ENCODE measurements at places on chromosomes 5 and 9.

DNA sequence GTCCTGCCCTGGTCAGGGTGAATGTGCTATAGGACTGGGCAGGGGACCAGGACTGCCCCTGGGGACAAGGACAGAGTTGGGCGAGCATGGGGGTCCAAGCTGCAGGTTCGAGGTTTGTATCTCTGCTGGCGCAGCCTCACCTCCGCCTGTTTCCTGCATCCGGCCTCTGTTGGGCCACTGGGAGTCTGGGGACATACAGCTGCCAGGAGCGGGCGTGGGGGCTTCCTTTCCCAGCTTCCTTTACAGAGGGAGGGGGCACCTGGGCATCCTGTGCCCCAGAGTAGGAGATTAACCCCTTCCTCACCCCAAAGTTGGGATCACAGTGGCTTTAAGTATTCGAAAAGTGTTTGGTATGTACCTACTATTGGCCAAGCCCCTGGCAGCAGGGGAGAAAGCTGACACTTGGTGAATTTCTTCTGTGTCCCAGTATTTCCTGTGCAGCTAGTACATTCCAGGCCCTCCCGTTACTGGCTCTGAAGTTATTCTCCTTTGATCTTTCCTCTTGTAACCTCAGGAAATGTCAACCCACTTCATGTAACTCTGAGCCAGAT lies 19.0 kb downstream of the OLFML2A start:
- no peak for DNase-seq

DNA sequence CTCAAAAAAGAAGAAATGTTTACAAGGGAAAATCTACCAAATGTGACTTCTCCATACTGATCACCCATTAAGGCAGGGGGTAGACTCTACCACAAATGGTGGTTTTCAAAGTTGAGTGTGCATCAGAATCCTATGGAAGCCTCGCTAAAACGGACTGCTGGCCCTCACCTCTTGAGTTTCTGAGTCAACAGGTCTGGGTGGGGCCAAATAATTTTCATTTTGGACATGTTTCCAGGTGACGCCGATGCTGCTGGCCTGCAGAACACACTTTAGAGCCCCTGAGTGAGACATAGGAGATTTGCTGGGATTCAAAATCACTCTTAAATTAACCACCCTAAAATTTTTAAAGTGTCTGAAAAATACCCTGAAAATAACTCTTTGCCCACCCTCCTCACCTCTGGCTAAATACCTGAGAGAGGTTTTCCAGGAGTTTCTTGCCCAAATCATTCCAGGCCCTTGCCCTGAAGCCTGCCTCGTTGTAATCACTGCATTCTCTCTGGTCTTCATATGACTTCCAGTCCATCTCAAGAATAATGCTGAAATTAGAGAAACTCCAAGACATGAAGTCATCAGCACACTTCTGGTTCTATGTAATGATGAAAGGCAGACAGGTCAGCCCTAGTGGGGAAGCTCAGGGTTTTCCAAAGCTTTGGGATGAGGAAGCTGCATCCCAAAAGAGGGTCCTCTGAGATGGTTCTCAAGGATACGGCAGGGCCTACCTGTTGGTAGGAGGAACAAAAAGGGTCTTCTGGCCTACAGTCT lies 18.2 kb downstream of the C9orf152 start:
- DNase-seq, result no peak

GRCh38 chr9:91289244-91289643 lies 72.5 kb downstream of the AUH start:
- DNase-seq, result no peak

DNA sequence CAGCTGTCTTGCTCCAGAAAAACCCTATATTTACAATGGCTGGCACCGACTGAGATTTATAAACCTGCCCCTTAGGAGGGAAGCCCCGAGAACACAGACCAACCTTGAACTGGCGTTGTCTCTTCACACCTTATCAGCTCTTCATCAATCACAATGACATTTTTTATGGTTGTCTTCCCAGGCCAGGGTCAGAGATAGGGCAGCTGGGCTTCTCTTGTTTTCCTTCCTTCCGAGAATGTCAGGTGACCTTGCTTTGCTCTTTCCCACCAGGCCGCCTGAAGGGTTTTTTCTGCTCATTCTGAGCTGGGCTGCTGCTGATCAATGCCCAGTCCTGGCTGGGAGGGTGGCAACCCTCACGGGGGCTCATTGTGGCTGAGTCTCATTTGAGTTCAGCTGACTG lies 619.1 kb downstream of the CCDC171 start:
- no peak for DNase-seq

DNA sequence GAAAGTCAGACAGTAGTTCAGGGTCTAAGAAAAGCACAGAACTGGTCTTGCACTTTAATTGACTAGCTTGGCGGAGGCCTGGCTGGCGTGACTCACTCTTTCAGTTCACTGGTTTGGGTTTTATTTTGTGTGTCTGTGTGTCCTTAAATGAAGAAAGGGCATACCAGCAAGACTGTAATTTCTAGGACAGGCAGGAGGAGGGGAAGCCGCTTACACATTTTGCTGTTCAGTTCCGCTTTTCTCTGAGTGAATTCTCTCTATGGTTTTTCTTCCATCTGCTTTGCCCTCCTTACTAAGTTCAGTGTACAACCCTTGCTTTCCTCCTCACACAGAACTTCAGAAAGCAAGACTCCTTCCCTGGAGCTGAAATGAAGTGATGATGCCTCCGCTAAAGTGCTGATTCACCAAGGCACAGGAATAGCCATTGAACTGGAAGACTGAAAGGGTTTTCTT lies 150.8 kb downstream of the MEF2C start:
- DNase-seq, result no peak

- DNase-seq, result no peak
Observed at GRCh38 chr9:99411068-99411467, 189.0 kb downstream of the SEC61B start.

GRCh38 chr9:130499804-130500263 lies 55.1 kb downstream of the ASS1 start:
- DNase-seq, result no peak

DNA sequence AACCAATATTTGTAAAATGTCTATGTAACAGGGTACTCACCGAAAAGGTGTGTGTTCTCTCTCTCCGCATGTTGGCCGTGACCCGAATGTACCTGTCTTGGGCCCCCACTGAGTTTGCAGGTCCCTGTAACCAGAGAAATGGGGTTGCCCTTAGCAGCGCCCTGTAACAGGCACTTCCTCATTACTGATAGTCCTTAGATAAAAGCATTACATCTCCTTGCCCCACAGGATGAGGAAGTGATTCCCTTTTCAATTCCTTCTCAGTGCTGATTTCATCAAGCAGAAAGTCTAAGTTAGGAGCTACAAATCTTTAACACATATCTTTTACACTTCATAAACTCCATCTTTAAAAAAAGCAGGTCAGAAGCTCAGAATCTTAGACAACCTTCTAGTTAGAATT lies 15.2 kb upstream of the HMHB1 start:
- DNase-seq, result no peak

GRCh38 chr5:171543148-171543815 lies 123.8 kb downstream of the FGF18 start:
- no peak for DNase-seq

DNA sequence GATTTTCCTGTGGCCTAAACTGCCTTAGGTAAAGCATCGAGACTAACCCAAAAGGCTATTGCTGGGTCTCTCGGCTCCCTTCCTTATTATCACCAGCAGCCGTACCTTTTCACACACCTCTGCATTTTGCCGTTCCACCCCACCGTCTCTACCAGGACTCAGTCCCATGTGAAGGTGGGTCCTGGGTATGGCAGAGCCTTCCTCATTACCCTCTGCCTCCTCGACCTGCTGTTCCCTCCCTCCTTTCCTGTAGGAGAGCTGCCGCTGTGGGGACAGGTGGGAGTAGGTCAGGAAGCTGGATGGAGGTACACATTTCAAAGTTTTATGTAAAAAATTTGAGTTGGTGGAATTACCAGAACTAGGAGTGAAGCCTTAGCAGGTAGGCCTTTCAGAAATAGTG lies 1.8 kb downstream of the CCL28 start:
- no peak for DNase-seq

GRCh38 chr5:7754997-7755596 lies 95.8 kb downstream of the CFAP90 start:
- no peak for DNase-seq

DNA sequence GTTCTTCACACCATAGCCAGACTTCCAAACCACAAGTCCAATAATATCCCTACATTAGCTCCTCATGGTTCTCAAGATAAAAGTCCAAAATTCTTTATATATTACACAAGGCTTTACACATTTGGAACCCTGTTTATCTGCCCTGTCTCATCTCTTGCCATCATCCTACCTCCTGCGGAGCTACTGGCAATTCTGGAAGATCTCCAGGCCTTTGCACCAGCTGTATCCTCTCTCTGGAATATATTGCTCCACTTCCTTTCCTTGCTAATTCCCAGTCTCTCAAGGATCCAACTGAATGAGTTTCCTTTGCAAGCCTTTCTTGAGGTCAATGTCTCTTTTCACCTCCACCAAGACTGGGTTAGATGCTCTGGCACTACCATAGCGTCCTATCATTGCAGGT lies 41.3 kb upstream of the MIER3 start:
- DNase-seq, result no peak

- DNase-seq, result no peak
Observed at GRCh38 chr9:35112257-35113020, 3.2 kb downstream of the ATOSB start.

GRCh38 chr5:181233801-181234454 lies 9.8 kb downstream of the RACK1 start:
- no peak for DNase-seq

DNA sequence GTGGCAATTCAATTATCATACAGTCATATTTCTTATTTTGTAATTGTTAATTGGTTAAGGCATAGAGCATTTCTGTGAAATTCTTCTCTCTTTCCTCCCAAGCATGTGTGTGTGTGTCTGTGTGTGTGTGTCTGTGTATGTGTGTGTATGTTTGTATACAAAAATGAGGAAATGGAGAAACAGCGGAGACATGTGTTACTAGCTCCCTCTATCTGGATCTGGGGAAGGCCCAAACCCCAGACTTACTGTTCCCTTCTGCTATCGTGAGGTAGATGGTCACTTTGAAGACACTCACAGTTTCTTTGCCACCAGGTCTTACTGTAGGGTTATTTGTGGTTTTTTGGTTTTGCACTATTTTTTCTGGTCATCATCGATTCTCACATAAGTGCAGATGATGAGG lies 11.4 kb upstream of the C5orf63 start:
- no peak for DNase-seq

DNA sequence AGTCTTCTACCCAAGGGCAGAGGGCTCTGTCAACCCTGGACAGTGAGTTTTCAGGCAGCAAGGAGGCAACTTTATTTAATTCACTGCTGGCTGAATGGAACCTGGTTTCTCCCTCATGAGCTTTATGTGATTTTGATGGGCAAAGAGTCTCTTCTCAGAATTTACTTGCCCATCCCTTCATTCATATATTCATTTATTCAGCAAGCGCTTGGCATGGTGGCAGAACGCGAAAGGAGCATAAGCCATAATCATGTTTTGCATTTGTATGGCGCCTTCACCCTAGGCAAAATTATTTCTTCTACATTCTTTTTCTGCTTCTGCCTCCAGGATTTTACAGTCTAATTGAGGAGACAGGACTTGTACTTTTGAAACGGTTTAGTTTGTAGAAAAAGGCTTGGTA lies 8.0 kb downstream of the DELE1 start:
- DNase-seq, result no peak

- DNase-seq, result no peak
Observed at GRCh38 chr5:103801681-103802080, 239.1 kb upstream of the NUDT12 start.

- DNase-seq, result no peak
Observed at GRCh38 chr5:135894789-135895188, 852 bp downstream of the IL9 start.

- DNase-seq, result no peak
Observed at GRCh38 chr9:6917162-6917561, 159.4 kb downstream of the KDM4C start.

DNA sequence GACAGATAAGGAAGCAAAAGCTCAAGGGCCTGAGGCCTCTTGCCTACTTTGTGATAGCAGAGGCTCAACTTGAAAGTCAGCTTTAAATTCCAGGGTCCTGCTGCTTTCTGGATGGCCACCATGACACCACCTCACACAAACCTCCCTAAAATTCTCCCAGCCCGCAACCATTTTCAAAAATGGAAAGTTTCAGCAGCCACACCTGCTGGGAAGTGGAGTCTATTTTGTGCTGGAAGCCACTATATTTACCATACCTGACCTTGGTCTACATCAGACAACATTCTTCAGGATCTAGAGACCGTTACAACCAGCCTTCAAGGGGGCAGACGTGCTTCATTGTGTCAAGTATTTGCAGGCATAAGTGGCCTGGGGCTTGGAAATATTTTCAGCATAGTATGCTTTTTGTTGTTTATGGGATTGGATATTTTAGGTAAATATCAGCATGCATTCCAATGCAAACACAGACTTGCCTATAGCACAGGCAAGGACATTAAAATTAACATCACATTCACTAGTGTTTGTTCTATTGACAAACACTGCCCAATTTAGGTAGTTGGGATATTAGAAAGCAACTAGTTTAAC lies 50.9 kb downstream of the BOD1 start:
- DNase-seq, result no peak

DNA sequence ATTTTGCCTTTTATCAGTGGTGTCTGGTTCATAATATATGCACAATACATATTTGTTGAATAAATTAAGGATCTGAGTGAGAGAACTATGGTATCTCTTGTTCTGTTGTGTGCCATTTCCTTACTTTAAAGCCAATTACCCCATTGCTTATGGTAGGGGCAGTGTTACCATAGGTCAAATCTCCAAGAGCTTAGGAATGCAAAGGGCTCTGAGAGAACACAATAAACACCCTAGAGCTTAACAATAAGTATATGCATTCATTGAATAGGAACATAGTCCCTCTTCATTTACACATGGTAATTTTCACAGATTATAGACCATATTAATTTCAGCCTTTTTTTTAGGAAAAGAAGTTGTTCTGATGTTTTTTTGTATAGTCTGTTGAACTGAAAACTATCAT lies 112.2 kb downstream of the MCTP1 start:
- DNase-seq, result no peak
